ENCODE measurements at places on chromosomes 2 and 18. TPM values are rescaled to one million over a fixed set of nuclear protein-coding genes. Genes with fewer than 3 reads are reported as not detected.
A peak's percentile ranks its signal among the peaks of the same experiment; 100 is the strongest.

DNA sequence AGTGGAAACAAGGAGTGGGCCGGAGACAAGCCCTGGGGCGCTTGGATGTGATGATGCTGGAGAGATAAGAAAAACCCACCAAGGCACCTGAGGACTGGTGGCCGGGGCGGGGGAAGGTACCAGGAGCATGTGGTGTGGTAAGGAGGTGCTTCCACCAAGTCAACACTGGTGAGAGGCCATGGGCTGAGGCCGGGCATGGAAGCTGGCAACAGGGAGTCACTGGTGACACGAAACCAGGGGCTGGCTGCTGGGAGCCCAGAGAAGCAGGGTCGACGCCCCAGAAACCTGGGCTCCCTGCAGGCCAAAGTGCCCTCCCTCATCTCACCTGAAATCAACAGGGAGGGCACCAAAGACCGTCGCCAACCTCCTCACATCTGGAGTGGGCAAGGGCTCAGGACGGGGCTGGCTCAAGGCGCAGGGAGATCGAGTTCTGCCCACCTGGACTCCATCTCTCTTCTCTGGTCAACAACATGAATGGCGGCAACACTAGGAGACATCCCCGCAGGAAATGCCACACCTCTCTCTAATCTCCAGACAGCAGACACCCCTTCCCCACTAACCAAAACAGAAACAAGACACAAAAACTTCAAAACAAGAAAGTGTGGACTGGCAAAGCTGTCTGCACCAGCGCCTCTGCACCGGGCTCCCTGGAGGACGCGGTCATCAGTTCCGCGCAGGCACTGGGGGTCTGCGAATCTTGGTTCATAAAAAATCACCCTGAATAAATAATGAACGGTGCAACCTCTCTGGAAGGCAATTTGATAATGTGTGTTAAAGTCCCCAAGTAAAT lies 185.5 kb downstream of the HDAC4 start:
- no peak overlapping the region for H3K27ac ChIP-seq
- H3K27me3 ChIP-seq: no peaks in the 10 kb centered on the region
- H3K4me3 ChIP-seq: no peak overlapping the region
- no peaks in the 10 kb centered on the region for H3K4me1 ChIP-seq

DNA sequence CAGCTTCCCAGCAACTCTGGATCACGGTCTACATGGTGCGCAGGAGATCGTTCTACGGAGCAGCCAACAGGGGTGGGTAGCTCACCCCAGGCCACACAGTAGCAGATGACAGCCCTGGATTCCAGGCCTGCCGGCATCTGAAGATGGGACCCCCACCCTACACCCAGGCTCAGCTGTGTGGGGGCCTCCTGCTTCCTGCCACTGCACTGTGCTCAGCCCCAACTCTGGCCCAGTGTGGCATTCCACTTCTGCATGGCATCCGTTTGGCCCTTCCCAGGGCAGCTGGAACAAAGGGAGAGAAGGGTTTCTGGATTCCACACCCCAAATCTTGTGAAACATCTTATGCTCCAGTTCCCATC lies 9.1 kb downstream of the PER2 start:
- peaks cover under 1% of the 10 kb centered on the region for H3K4me1 ChIP-seq
- no peak overlapping the region for H3K27ac ChIP-seq
- H3K4me3 ChIP-seq: no peak overlapping the region
- H3K27me3 ChIP-seq: no peaks in the 10 kb centered on the region

CHMP3 gene
- 120 TPM for total RNA-seq

DNA sequence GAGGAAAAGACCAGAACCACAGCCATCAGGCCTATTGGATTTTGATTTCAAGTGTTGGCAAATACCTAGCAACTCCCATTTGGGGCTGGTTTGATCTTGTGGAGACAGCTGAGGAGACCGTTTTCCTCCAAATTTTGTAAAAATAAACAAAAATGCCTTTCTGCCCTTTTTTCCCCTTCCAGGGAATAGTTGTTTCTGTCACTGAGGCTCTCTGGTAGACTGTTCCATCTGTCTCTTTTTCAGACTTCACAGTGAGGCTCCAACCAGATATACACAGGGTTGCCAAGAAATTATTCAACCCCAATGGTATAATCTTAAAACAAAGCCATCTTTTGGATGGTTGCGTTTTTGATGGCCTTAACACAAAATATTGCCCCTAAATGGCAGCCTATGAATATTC lies 115.7 kb downstream of the ACOXL start:
- no peaks in the 10 kb centered on the region for H3K4me1 ChIP-seq
- no peaks in the 10 kb centered on the region for H3K36me3 ChIP-seq
- no peak overlapping the region for H3K27ac ChIP-seq
- no peaks in the 10 kb centered on the region for H3K27me3 ChIP-seq

- no peak for DNase-seq
- peaks cover 7% of the 10 kb centered on the region for H3K4me1 ChIP-seq
- no peak overlapping the region for H3K27ac ChIP-seq
- no peaks in the 10 kb centered on the region for H3K36me3 ChIP-seq
These were observed 3.1 kb upstream of the FLACC1 start for GRCh38 chr2:201360256-201360655.

GRCh38 chr2:49837561-49838293 lies 683.4 kb upstream of the FSHR start:
- DNase-seq: no peak
- no peak overlapping the region for H3K4me3 ChIP-seq
- 0 out of 2 replicates have a peak, but pooled peaks cover 5% of the 10 kb centered on the region for H3K27me3 ChIP-seq
- H3K4me1 ChIP-seq: no peaks in the 10 kb centered on the region

GRCh38 chr2:233418761-233419546 lies 64.7 kb downstream of the DGKD start:
- H3K4me3 ChIP-seq: no peak overlapping the region
- no peak for DNase-seq
- no peak overlapping the region for H3K27ac ChIP-seq
- H3K4me1 ChIP-seq: peaks cover 58% of the 10 kb centered on the region

- no peak overlapping the region for H3K4me3 ChIP-seq
- no peaks in the 10 kb centered on the region for H3K36me3 ChIP-seq
- H3K27ac ChIP-seq: no peak overlapping the region
- H3K4me1 ChIP-seq: no peaks in the 10 kb centered on the region
These were observed 21.9 kb downstream of the PELI1 start for GRCh38 chr2:64122358-64122757.

- H3K4me1 ChIP-seq: peaks cover 8% of the 10 kb centered on the region
- no peak for DNase-seq
- no peak overlapping the region for H3K4me3 ChIP-seq
- H3K27ac ChIP-seq: no peak overlapping the region
- no peaks in the 10 kb centered on the region for H3K27me3 ChIP-seq
These were observed 76.2 kb downstream of the CDK15 start for GRCh38 chr2:201882353-201883090.

PCARE gene
- not detected for total RNA-seq

DNA sequence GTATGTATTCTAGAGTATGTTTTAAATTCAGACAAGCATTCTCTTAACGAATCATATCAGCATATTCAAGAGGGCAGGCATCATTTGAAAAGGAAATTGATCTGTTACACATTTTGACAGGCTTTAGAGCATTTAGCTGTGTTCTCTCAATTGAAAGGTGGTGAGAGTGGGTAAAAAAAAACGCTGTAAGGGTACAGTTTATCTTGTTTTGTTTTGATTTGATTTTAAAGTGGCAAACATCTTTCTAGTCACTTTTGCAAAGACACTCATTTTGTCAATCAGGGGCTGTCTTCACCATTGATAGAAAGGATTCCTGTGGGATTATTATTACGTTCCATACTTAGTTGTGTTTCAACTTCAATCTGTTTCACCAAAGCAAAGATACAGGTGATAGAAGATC lies 2.2 kb downstream of the CDH19 start:
- no peaks in the 10 kb centered on the region for H3K36me3 ChIP-seq
- H3K27me3 ChIP-seq: no peaks in the 10 kb centered on the region
- H3K4me3 ChIP-seq: no peak overlapping the region

- DNase-seq: no peak
- H3K36me3 ChIP-seq: peaks cover 33% of the 10 kb centered on the region
- no peaks in the 10 kb centered on the region for H3K27me3 ChIP-seq
- H3K27ac ChIP-seq: no peak overlapping the region
These were observed 6.1 kb downstream of the GPR39 start for GRCh38 chr2:132422736-132423135.

MEP1B gene
- not detected for total RNA-seq

- no peak overlapping the region for H3K27ac ChIP-seq
- no peaks in the 10 kb centered on the region for H3K36me3 ChIP-seq
- H3K4me3 ChIP-seq: no peak overlapping the region
- H3K4me1 ChIP-seq: peaks cover 15% of the 10 kb centered on the region
These were observed 411.2 kb upstream of the CHAC2 start for GRCh38 chr2:53356291-53356905.

DNA sequence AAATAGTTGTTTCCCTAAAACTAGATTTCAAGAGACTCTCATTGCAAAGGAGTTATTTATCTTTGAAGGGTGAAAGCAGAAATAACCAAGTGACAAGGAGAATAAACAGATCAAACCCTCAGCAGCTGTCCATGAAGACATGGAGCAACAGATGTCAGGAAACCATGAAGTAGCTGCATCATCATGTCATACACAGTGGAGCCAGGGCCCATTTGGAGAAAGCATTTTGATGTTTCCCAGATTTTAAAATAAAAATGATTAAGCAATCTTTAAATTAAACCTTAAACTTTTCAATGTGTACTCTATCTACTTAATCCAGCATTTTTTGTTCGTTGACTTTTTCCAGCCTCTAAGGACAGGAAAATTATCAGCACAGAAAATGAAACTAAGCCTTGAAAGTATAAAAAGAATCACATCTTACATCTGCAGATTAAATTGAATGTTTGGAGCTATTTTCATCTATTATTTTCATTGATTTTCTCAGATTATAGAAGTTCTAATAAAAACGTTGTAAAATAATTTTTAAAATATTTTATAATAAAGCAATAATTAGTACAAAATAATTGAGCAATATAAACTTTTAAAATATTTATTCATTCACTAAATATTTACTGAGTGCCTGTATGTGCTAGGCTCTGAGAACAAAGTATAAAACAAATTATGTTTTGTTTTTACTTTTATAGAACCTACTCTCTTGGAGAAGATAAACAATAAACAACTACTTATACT lies 860.1 kb downstream of the BCL11A start:
- no peak overlapping the region for H3K4me3 ChIP-seq
- no peaks in the 10 kb centered on the region for H3K36me3 ChIP-seq
- no peaks in the 10 kb centered on the region for H3K27me3 ChIP-seq
- no peak for DNase-seq
- no peaks in the 10 kb centered on the region for H3K4me1 ChIP-seq

DNA sequence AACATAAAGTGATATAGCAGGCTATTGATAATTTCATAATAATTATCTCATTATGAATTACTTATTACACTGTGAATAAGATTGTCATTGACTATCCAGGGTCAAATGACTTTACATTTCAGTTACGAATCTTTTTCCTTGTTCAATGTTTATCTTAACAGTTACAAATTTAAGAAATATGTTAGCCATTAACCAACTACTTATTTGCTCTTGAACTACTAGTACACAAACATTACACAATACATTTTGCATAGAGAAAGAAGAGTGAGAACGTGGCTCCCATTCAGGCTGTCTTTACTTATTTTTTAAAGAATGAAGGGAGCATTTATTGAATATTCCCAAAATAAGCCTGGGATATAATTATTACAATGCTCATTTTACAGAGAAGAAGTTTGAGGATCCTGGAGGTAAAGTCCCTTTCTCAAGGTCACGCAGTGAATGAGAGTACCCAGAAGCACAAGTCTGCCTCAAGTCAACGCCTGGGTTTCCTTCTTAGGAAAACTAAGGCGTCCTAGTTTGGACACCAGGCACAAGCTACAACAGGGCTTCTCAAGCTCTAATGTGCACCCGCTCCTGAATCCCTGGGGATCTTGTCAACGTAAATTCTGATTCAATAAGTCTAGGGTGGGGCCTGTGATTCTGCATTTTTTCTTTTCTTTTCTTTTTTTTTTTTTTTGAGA lies 164.2 kb downstream of the FIGN start:
- no peaks in the 10 kb centered on the region for H3K36me3 ChIP-seq
- no peak overlapping the region for H3K27ac ChIP-seq
- no peak overlapping the region for H3K4me3 ChIP-seq

GRCh38 chr2:62150597-62151305 lies 45.2 kb upstream of the B3GNT2 start:
- no peak overlapping the region for H3K4me3 ChIP-seq
- no peaks in the 10 kb centered on the region for H3K36me3 ChIP-seq
- H3K27ac ChIP-seq: peak overlapping the region; percentile 3
- no peak for DNase-seq
- peaks cover 39% of the 10 kb centered on the region for H3K4me1 ChIP-seq

LAMA3 gene
- total RNA-seq: 44.4 TPM

GRCh38 chr2:235472443-235472842 lies 21.4 kb upstream of the AGAP1 start:
- no peak overlapping the region for H3K27ac ChIP-seq
- no peak overlapping the region for H3K4me3 ChIP-seq
- H3K27me3 ChIP-seq: no peaks in the 10 kb centered on the region
- H3K36me3 ChIP-seq: no peaks in the 10 kb centered on the region

RGPD3 gene
- total RNA-seq: not detected
